Activated CD4-positive, alpha-beta T cell treated with anti-CD3 and anti-CD28 coated beads, Interleukin-2, amount 50 U/mL, for 48 hours (primary cell): ENCODE measurements at places on chromosomes 3 and 15.

- DNase-seq = no peak
These were observed 389.5 kb downstream of the LRTM1 start for GRCh38 chr3:54538346-54538745.

DNA sequence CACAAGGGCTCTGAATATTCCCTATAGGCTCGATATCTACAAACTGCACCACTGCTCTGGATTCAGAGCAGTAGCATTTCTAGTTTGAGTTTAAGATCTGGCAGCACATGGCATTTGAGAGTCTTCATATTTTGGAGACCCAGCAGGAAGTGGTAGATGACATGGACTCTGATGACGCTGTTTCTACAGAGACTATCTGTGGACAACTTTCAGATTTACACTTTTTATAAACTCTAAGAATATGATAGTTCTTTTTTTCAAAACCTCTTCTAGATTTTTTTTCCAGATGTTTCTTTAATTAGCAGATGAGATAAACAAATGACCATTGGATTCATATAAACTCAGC, 35.8 kb downstream of the ARMC8 start:
- DNase-seq = no peak

- DNase-seq = no peak
These were observed 4.8 kb upstream of the FSIP1 start for GRCh38 chr15:39787479-39787878.

DNA sequence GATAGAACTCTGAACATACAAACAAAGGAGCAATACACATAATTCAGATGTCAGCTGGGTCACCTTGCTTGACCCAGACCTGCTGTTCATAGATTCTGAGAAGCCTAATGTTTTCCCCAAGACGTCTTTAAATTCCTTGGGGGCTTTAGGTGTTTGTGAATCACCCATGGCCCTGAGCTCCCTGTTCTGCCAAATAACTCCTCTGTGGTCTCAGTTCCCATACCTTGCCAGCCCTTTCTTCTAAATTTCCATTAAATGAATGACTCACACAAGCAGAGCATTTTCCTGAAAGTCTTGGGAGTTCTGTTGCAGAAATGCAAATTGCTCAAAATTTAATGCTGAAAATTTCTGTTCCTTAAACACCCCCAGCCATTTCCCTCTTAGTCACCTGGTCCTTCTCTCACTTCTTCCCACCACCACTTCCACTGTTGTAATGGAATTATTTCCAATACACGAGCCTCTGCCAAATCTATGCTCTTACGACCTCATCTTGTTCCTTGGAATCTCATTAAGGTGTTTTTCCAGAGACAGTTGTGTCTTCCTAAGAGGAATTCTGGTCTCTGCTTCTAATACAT, 33.4 kb upstream of the PSMD6 start:
- no peak for DNase-seq

- no peak for DNase-seq
These were observed 192.3 kb downstream of the ATP8B4 start for GRCh38 chr15:49926740-49927139.

DNA sequence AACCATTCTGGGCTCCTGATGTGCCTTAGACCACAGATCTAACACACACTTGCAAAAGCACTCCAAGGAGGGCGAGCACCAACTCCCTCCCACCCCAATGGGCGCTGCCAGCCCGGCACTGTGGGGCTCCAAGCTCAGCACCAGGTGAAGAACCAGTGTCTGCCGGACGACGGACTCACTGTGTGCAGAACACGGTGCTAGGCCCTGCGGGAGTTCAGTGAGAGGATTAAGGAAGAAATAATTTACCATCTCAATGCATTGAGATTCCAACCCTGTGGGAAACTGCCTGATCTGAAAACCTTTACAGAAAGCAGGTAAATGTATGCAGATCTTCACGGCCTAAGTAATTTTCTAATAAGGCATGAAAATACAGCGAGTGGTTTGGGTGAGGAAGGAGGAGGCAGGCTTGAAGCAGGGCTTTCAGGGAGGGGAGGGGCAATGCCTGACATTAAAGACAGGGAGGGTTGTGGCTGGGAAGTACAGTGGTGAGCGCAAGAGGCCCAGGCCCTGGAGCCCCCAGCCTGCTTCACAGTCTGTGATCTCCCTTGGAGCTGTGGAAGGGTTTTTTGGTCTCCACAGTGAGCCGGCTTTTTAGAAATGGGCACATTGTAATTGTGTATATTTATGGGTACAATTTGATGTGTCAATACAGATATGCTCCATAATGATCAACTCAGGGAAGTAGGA, 35.6 kb upstream of the CHRNB4 start:
- no peak for DNase-seq
